ENCODE measurements at places on chromosomes 2 and 18.

- DNase-seq, result no peak
These were observed 87.8 kb downstream of the LRATD1 start for GRCh38 chr2:14720319-14720718.

- DNase-seq, result no peak
These were observed 18.3 kb downstream of the GYPC start for GRCh38 chr2:126674075-126674744.

- DNase-seq, result no peak
These were observed 13.1 kb downstream of the CASP10 start for GRCh38 chr2:201196003-201196402.

- no peak for DNase-seq
These were observed 8.7 kb upstream of the SIX3 start for GRCh38 chr2:44932564-44933392.

GRCh38 chr2:164993287-164994016, 38.1 kb upstream of the SLC38A11 start:
- no peak for DNase-seq

DNA sequence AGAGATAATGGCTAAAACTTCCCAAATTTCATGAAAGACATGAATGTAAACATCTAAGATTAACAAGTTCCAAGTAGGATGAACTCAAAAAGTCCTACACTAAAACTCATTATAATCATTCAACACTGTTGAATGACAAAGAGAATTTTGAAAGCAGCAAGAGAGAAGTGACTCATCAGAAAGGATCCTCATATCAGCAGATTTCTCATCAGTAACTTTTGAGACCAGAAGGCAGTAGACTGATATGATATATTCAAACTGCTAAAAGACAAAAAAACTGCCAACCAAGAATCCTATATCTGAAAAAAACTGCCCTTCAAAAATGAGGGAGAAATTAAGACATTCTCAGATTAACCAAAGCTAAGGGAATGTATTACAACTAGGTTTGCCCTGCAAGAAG, 130.6 kb upstream of the OTX1 start:
- no peak for DNase-seq

GRCh38 chr2:132670496-132671150, 618 bp upstream of the LYPD1 start:
- DNase-seq, result no peak

DNA sequence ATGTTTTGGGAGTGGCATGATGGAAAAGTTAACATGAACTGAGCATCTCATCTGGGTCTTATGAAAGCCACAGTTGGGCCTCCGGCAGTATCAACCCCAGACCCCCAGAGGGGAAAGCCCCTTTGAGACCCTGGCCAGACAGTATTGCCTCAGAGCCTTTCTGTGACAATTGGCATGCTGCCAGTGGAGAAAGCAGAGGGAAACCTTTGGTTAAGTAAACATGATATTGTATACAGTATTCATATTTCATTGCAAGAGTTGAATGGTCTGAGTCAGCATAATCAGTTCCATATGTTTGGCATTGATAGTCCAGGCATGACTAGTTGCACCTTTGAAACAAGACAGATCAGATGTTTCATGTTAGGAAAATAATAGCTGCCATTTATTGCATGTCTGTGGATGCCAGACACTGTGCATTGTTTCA, 20.0 kb downstream of the MERTK start:
- no peak for DNase-seq

DNA sequence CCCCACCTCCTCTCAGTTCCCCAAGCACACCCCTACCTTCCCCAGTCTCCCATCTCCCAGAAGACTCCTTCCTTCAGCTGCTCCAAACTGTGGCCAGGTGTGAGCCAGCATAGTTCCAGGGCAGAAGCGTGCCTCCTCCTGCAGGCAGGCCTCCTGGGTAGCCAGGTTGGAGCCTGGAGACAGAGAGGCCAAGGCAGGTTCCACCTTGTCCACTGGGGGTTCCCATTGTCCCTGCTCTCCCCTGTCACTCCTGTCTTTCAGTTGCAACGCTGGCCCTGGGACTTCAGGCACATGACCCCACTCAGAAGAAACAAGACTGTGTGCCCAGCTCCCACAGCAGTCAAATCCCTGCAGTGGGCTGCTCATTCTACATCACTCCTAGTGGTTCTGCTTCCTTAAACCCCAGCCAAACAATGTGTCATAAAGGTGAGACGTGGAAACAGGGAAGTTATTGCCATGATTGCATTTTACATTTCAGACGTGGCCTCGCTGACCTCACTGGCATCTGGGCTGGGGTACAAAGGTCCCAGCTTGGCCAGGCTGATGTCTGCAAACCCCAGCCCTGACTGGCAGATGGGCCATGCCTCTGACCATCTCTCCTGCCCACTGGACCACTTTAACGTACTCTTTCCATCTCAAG, 96.5 kb upstream of the BOD1L2 start:
- DNase-seq, result no peak

GRCh38 chr2:172655091-172655837, 80.4 kb upstream of the RAPGEF4 start:
- DNase-seq, result no peak

GRCh38 chr18:52452427-52452826, 112.4 kb downstream of the DCC start:
- no peak for DNase-seq

- no peak for DNase-seq
These were observed 4.9 kb upstream of the GATA6 start for GRCh38 chr18:22164337-22165048.

DNA sequence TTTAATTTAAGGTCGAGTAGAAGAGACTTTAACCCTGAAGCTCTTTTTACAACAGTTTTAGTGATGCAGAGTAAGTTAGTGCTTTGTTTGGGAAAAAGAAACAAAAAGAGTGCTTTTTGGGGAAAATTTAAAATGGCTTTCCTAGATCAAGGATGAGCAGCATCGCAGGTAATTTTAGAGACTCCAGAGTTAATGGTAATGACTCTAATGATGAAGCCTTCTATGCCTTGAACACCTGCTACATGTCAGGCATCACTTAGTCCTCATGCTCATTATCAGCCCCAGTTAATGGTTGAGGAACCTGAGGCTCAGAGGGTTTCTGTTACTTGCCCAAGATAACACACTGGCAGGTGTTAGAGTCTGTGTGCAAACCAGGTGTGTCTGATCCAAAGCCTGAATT, 167.8 kb downstream of the ACOXL start:
- DNase-seq, result no peak

DNA sequence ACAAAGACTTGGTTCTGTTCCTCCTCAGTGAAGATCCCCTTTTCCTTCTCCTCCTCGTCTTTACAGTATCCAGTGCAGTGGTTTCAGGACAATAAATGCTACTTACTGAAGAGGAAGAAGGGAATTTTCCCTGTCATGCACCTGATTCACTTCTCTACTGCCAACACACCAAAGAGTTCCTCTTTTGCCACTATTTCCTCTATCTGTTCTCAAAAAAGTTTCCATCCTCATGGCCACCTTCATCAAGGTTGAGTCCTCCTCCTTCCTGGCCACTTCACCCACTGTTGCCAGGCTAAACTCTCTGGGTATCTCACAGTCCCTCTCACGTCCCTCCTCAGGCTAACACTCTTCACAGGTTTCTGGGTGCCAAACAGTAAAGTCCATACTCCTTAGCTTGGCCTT, 41.7 kb downstream of the PLEKHM3 start:
- DNase-seq, result no peak

GRCh38 chr2:224969095-224969494, 73.2 kb downstream of the DOCK10 start:
- no peak for DNase-seq

GRCh38 chr18:27948986-27949385, 227.9 kb downstream of the CDH2 start:
- DNase-seq, result no peak

DNA sequence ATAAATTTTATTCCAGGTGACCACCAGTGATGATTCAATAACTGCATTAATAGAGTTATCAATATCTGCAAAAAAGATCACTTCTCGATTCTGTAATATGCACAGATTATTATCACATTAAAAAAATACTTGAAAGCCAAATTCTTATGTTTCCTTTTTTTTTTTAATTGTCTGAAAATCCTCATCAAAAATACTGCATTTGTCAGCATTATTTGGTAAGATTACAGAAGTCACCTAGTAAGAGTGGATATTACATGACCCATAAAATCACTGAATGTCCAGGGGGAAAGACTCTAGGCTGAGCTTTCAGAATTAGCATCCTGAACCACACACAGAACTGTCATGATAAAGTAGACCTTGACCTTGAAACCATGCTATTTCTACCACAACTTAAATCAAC, 617.2 kb upstream of the CDH7 start:
- DNase-seq, result no peak

GRCh38 chr2:30744823-30745222, 62.4 kb downstream of the CAPN13 start:
- DNase-seq, result no peak

- no peak for DNase-seq
These were observed 13.5 kb upstream of the PIEZO2 start for GRCh38 chr18:11162889-11163288.

DNA sequence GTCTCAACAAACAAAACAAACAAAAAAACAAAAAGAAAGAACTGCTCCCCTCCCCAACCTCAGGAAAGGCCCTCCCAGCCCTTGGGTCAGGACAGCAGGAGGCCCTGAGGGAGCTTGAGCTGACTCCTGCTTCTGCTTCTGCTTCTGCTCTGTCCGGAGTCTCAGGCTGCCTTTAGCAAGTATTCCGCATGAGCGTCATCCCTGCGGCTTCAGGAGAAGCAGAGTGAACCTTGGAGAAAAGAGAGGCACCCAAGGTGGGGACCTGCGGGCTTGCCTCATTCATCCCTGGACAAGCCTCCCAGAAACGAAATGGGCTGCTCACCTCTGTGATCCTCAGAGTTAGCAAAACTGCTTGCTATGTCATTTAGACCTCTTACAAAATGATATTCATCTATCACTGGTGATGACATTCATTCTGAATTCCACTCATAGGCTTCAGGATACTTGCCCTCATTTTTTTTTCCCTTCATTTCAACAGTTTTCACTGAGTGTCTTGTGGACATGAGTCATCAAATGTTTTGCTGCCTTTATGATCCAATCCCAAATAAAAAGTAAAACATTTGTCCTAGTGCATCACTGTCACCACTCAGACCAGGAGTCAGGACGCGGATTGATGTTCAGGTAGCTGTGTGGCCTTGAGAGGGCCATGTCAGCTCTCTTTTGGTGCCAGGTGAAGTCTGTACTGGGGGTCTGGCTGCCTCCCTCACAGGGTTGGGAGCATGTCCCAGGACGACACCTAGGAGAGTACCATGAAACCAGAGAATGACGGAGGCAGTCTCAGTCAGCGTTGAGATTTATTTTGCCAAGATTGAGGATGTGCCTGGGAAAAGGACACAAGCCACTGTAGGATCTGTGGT, 51.7 kb downstream of the IMPA2 start:
- no peak for DNase-seq

DNA sequence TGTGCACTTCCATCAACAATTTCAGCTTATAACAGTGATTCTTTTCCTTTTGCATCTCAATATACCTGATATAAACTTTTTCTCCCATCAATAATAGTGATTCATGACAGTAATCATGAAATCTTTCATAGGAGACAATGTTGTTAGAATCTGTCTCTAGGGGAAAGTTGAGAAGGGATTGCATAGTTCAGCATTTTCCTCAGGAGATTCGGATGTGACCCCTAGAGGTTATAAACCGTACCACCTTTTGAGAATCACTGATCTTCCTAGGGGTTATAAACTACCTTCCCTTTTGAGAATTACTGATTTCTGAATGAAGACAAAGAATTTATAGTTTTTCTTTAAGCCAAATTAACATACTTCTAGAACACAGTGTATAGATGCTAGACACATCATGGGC, 53.0 kb upstream of the GALNT3 start:
- no peak for DNase-seq

GRCh38 chr2:227655454-227655853, 11.2 kb upstream of the SCYGR5 start:
- DNase-seq, result no peak

DNA sequence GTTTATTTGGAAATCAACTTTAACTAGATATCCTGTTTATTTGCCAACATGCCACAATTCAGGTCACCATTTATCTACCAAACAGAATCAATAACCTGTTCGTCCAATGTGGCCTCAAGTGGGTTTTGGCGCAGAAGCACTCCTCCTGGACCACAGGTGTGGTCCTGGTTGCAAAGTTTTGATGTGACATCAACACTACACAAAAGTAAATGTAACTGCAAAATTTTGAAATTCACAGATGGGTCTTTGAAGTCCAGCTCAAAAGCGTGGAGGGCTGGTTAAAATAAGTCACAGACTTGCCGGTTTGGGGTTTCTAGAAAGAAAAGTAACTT, 474 bp upstream of the GCA start:
- DNase-seq, result no peak

- no peak for DNase-seq
These were observed 2.3 kb downstream of the HES6 start for GRCh38 chr2:238237431-238238135.

- no peak for DNase-seq
These were observed 147.8 kb downstream of the UBE2E3 start for GRCh38 chr2:181128199-181128598.

DNA sequence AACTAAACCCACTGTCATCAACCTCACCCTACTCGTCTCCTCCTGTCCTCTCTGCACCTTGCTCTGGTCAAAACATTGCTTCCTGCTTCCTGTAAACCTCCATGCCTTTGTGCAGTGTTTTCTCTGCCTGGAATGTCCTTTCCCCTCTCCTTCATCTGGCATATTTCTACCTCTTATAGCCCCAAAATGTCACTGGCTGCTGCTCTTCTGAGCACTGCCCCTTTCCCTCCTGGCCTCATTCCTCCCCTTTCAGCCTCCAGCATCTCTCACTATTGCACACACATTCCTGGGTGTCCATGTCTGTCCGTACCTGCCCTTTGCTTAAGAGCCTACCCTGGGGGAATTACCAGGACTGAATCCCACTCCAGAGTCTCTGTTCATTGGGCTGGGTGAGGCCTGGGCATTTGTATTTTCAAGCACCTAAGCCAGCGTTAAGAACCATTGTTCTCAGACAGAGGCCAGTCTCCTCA, 84.9 kb downstream of the MOGAT1 start:
- no peak for DNase-seq

DNA sequence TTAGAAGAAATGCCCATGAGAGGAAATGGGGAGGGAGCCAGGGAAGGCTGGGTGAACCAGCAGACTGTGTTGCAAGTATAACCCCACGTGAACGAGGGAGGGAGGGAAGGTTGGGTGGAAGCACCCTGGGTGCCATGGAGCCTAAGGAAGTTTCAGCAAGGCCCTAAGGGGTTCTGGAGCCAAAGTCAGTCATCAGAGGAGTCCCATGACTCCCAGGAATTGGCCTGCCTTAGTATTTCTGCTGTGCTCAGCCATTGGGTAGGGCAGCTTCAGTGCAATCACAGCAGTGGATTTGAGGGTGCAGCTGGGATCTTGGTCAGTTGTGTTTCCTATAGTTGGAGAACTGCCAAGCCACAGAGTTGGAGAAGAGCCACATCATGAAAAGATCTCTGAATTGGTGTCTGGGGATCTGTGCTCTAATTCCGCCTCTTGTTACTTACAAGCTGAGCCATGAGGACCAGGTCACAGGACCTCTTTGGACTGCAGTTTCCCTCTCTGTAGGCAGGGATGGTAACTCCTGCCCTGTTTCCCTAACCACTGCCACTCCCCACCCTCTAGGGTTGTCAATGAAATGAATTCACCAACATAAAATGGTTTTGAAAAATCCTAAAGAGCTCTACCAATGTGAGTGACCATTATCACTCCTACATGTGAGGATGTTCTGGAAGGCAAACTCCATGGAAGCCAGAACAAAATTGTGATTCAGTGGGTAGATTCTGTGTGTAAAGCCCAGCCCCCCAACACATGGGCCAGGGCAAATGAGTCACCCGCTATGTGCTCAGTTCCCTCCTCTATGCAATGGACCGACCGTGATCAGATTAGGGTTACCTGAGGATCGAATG, 108.9 kb downstream of the CLIP4 start:
- DNase-seq, result no peak

Data from activated T-cell treated with anti-CD3 and anti-CD28 coated beads for 4 hours (primary cell).